Mesendoderm (in vitro differentiated cells): ENCODE measurements at places on chromosomes 6 and 20.

DNA sequence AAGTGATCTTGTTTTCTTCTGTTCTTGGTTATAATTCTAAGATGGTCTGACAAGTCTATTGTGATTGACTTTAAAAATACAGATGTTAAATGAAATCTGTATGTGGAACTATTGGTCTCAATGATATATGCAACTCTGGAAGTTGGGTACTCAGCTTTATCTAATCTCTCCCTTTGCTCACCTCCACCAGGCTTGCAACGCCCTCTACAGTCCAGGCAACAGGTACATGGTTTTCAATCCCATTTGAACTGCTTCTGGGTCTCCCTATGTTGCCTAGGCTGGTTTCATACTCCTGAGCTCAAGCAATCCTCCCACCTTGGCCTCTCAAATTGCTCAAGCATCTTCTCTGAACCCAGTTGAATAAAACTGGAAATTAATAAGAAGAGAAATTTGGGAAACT, 25.6 kb upstream of the HLA-DQB1 start:
- DNase-seq = peak; percentile 70
- no peaks in the 10 kb centered on the region for H3K36me3 ChIP-seq
- no peak overlapping the region for H3K27ac ChIP-seq
- no peaks in the 10 kb centered on the region for H3K27me3 ChIP-seq

GRCh38 chr20:25397821-25398220, 7.2 kb upstream of the ABHD12 start:
- no peaks in the 10 kb centered on the region for H3K27me3 ChIP-seq
- H3K27ac ChIP-seq = no peak overlapping the region
- no peaks in the 10 kb centered on the region for H3K36me3 ChIP-seq

DNA sequence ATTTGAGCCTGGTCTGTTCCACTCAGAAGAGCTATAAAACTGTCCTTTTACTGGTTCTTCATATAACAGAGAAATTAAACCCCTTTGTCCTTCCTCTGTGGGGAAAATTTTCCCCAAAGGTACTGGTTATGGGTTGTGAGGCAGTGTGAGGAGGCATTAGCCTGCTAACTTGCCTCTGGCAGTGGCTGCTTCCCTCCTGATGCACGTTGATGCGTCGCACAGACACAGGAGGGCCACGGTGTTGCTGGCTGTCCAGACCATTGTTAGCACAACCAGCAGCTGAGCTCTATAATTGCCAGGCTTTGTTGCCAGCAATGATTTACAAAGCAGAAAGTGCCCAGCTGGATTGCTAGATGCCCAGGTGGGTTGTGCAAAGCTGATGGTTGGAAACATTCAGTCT, 10.1 kb downstream of the AAR2 start:
- no peaks in the 10 kb centered on the region for H3K4me1 ChIP-seq
- peaks cover 13% of the 10 kb centered on the region for H3K36me3 ChIP-seq
- H3K4me3 ChIP-seq = no peak overlapping the region
- DNase-seq = no peak
- H3K27ac ChIP-seq = no peak overlapping the region
- H3K27me3 ChIP-seq = no peaks in the 10 kb centered on the region

- H3K4me1 ChIP-seq = peaks cover 4% of the 10 kb centered on the region
- no peaks in the 10 kb centered on the region for H3K27me3 ChIP-seq
- no peak overlapping the region for H3K4me3 ChIP-seq
- H3K36me3 ChIP-seq = no peaks in the 10 kb centered on the region
Measured at GRCh38 chr20:38893565-38894090, 32.6 kb upstream of the FAM83D start.

GRCh38 chr20:9919271-9920014, 80.6 kb upstream of the PAK5 start:
- DNase-seq = no peak
- no peak overlapping the region for H3K27ac ChIP-seq
- no peaks in the 10 kb centered on the region for H3K36me3 ChIP-seq
- H3K4me3 ChIP-seq = no peak overlapping the region
- H3K4me1 ChIP-seq = no peaks in the 10 kb centered on the region

GRCh38 chr6:167408235-167408869, 83.5 kb downstream of the TTLL2 start:
- no peaks in the 10 kb centered on the region for H3K36me3 ChIP-seq
- H3K4me3 ChIP-seq = no peak overlapping the region
- no peaks in the 10 kb centered on the region for H3K27me3 ChIP-seq
- no peak for DNase-seq
- no peak overlapping the region for H3K27ac ChIP-seq

DNA sequence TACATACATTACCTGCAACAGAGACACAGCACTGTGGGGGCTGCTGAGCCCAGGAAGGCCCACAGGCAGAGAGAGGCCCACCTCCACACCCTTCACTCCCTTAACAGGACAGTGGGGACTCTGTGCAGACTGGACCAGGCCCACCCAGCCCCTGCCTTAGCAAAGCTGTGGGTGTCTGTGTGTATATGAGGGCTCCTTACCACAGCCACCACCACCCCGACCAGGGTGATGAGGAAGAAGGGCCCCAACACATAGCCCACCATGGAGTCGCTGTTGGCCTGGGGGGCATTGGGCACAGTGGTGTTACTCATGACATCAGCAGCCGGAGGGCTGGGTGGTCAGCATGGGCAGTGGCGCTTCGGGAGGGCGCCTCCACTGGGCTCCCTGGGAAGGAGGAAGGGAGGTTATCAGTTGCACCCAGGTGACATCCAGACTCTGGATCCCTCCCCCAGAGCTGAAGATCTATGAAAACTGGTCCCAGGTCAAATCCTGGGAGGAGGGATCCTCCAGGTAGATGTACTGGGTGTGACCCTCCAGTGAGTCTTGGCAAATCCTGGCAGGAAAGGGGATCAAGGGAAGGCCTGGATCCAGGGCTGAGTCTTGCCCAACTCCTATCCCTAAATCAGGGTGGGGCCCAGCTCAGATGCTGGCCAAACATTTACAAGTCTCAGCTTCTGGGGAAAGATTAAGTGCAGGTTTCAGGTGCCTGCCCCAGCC, 1.2 kb downstream of the SMIM29 start:
- peaks cover 13% of the 10 kb centered on the region for H3K36me3 ChIP-seq
- H3K4me1 ChIP-seq = peaks cover 2% of the 10 kb centered on the region
- no peak overlapping the region for H3K27ac ChIP-seq
- peak; percentile 37 for DNase-seq
- H3K4me3 ChIP-seq = no peak overlapping the region

GRCh38 chr20:2618815-2619214, 33.6 kb upstream of the NOP56 start:
- H3K27me3 ChIP-seq = peaks cover 2% of the 10 kb centered on the region
- H3K36me3 ChIP-seq = no peaks in the 10 kb centered on the region
- no peak overlapping the region for H3K27ac ChIP-seq
- no peak for DNase-seq

GRCh38 chr6:131972741-131973140, 21.6 kb upstream of the CCN2 start:
- no peaks in the 10 kb centered on the region for H3K36me3 ChIP-seq
- peaks cover 2% of the 10 kb centered on the region for H3K4me1 ChIP-seq
- H3K4me3 ChIP-seq = no peak overlapping the region
- no peak overlapping the region for H3K27ac ChIP-seq

GRCh38 chr6:55212156-55212555, 37.8 kb downstream of the HCRTR2 start:
- H3K27ac ChIP-seq = no peak overlapping the region
- H3K27me3 ChIP-seq = no peaks in the 10 kb centered on the region
- no peak for DNase-seq

DNA sequence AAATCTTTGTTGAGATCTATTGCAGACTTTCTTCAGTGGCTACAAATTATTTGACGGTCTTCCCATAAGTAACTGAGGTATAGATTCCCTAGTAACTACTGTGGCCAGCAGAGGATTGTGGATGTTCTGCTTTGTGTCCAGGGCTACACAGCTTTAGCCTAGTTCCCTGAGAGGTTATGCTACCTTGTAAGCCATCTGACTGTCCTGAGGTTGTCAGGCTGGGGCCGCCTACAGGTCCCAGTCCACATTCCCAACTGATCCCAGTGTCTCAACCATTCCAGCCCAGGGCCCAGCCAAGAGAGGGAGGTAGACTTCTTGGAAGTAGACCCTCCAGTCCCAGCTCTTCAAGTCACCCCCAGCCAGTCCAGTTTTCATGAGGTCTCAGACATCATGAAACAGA, 57.7 kb downstream of the BANF2 start:
- H3K27ac ChIP-seq = no peak overlapping the region
- H3K36me3 ChIP-seq = no peaks in the 10 kb centered on the region
- no peak for DNase-seq
- no peaks in the 10 kb centered on the region for H3K4me1 ChIP-seq
- no peaks in the 10 kb centered on the region for H3K27me3 ChIP-seq

DNA sequence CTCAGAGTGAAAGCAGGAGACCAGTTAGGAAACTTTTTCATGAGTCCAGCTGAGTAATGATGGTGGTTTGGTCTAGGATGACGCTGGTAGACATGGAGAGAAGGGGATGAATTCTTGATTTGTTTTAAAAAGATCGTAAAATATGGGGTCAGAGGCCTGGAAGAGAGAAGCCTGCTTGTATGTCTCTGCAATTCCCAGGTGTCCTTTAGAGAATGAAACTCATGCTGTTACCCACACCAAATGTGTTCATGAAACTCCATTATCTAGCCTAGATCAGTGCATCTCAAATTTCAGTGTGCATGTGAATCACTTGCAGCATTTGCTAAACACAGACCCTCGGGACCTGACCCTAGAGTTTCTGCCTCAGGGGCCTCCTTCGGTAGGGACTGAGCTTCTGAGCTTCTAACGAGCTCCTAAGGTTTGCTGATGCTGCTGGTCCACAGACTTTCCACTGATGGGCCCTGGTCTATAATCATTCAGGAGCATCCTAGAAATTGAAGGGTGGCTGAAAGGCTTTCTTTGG, 302.0 kb upstream of the PLCB4 start:
- H3K27ac ChIP-seq = no peak overlapping the region
- no peak for DNase-seq
- H3K4me3 ChIP-seq = no peak overlapping the region

GRCh38 chr6:41103847-41104246, 31.1 kb downstream of the NFYA start:
- H3K4me1 ChIP-seq = no peaks in the 10 kb centered on the region
- H3K4me3 ChIP-seq = no peak overlapping the region
- H3K27ac ChIP-seq = no peak overlapping the region
- H3K36me3 ChIP-seq = peaks cover 1% of the 10 kb centered on the region
- no peaks in the 10 kb centered on the region for H3K27me3 ChIP-seq
- DNase-seq = no peak

- H3K4me1 ChIP-seq = no peaks in the 10 kb centered on the region
- H3K27ac ChIP-seq = no peak overlapping the region
- no peaks in the 10 kb centered on the region for H3K36me3 ChIP-seq
- no peak for DNase-seq
- H3K4me3 ChIP-seq = no peak overlapping the region
Measured at GRCh38 chr6:24080711-24081110, 45.3 kb upstream of the NRSN1 start.

DNA sequence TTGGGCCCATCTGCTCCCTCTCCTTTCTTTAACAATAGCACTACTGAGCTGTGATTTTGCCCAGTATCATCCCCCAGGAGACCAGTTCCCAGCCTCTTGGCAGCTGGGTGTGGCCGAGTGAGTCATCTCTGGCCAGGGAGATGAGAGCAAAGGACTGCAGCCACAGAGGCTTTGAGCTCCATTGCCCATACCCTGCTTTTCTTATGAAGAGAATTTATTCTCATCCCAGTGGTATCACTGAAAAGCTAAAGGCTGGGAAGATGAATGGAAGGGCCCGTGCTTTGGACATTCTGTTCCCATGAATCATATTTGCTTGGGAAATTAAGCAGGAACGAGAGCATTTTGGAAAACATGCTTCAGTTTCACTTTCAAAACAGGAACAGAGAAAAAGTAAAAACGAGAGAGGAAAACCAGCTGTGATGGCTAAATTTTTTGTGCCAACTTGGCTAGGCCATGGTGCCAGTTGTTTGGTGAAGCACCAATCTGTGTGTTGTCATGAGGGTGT, 14.9 kb downstream of the CST3 start:
- peaks cover 3% of the 10 kb centered on the region for H3K4me1 ChIP-seq
- H3K4me3 ChIP-seq = no peak overlapping the region
- no peaks in the 10 kb centered on the region for H3K27me3 ChIP-seq
- H3K36me3 ChIP-seq = no peaks in the 10 kb centered on the region
- peak; percentile 55 for DNase-seq
- H3K27ac ChIP-seq = no peak overlapping the region

DNA sequence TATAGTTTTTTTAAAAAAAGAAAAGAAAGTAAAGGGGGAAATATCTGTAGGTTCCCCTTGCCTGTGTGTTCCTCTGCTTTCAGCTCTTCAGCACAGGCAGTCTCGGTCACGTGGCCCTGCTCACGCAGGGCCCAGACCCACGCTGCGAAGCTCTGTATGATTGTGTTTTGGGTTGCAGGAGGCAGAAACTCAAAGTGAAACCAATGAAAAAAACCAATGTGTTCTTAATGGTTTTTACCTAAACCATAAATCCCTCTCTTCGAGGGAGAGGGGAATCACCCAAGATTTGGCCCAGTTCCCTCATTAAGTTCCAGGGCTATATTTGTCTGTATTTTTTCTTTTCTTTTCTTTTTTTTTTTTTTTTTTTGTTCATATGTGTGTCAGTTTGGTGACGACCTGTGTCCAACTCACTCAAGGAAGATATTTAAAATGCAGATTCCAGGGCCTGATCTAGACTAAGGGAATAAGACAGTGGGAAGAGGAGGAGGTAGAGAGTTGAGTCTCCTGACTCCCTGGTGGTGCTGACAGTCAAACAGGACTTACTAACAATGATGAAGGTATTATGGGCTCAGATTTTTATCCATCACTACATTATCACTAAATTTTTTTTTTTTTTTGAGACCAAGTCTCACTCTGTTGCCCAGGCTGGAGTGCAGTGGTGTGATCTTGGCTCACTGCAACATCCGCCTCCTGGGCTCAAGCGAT, 33.8 kb upstream of the RREB1 start:
- no peaks in the 10 kb centered on the region for H3K36me3 ChIP-seq
- H3K4me1 ChIP-seq = no peaks in the 10 kb centered on the region
- no peak overlapping the region for H3K27ac ChIP-seq
- no peak for DNase-seq
- H3K27me3 ChIP-seq = no peaks in the 10 kb centered on the region
- no peak overlapping the region for H3K4me3 ChIP-seq
